ENCODE measurements at places on chromosomes 16 and 17.

DNA sequence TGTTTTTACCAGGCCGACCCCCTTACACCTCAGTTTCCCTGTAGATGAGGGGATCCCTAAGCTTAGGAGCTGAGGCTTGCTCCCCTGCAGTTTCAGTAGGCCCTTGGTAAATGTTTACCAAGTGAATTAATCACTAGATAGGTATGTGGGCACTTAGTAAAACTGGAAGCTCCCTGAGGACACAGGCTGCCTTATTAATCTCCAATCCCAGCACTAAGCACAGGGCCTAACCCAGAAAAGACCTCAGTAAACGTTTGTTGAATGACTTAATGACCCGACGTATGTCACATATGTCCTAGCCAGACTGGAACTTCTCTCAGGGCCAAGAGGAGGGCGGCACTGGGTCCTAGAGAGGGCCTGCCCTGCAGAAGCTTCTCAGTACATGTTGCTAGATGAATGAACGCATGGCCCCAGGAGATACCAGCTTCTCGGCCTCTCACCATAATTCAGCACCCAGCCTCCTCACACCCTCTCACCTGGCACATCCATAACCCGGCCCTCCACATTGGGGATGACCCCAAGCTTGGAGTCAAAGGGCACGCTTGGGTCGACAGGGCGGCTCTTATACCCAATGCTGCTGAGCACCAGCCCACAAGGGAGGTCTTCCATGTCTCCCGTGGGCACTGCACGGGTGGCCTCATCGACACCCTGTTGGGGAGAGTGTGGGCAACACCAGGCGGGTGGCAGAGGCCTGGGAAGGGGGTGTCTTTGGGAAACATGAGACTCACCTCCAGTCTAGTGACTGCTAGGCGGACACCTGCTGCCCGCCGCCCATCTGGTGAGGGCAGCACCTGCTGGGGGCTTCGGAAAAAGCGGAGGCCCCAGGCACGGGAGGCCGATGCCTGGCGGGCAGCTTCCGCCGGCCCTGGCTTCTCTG, 4.0 kb upstream of the GRIN2C start:
- DNase-seq = no peak

DNA sequence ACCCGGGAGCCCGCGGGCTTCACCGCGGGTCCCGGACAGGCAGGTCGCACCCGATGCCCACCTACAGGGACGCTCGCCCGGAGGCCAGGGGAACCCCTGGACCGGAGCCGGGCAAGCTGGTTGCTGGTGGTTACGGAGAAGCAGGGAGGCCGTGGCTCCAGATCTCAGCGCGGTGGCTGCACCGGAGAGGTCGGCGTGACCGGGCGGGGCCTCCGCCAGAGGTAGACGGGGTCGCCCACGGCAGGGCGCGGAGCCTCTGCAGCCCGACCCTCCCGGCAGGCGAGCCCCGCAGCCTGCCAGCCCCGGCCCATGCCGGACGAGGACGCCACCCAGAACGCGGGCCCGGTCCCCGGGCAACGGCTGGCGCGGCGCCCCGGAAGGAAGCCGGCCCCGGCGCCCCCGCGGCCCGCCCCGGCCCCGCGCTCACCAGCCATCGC, 341 bp downstream of the PCYT2 start:
- DNase-seq = no peak

DNA sequence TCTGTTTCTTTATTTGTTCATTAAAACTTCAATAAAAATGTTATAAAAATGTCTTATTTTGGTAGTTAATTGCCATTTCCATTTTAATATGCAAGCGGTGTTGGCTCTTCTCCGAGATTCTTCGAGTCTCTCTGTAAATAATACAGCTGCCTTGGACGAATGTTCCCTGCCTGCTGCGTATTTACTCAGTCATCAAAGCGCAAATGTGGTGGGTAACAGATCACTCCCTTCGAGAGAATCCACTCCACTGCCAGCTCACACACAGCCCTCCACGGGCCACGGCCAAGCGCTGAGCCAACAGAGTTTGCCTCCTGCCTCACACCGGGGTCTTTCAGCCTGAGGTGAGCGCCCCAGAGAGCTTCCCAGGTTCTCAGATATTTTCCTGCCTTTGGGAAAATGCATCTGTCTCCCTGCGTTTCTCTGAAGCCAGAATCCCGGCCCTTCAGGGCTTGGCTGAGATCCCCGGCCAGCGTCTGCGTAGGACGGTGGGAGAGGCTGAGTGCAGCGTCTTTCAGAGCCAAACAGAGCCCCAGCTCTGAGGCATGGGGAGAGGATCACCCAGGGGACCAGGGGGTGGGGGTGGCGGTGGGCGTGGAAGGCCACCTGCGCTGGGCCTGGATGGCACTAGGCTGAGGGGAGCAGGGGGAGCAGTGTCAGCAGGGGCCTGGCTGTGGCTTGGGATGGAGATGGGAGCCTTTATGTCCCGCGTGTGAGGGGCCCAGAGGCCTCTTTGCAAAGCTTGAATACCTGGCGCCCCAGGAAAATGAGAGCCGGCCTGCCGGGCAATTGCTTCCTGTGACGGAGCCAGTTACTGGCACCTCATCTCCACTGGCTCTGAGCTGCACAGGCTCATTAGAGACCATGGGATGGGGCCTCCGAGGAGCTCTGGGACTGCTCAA, 248.7 kb downstream of the RBFOX3 start:
- no peak for DNase-seq

DNA sequence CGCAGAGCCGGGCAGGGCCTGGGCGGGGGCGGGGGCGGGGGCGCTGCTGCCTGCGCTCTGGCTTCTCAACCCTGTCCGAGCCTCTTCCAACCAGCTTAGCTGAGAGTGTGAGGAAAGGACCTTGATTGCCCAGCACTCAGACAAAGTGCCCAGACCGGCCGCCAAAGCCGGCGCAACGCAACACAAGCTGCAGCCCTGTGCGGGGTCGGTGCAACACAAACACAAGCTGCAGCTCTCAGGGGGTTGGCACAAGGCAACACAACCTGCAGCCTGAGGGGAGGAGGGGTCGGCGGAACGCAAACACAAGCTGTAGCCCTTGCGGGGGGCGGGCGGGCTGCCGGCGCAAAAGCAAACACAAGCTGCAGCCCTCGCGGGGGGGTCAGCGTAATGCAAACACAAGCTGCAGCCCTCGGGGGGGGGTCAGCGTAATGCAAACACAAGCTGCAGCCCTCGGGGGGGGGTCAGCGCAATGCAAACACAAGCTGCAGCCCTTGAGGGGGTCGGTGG, 60.0 kb downstream of the KLHDC4 start:
- DNase-seq = no peak

DNA sequence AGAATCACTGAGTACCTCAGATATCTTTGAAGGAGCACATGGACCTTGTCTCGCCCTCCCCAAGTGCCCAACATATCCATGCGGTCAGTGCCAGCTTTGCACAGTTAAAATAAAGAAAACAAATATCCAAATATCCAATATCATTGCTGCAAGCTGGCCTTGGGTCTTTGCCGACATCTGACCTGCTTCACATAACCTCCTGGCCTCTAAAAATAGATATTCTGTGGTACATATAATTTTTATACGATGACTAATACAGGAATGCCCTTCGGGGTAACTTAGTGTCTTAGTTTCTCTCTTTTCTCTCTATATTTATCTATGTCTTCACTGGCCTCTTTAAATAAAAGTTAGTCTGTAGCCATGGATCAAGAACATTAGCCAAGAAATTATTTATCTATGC, 67.8 kb downstream of the MAF start:
- no peak for DNase-seq

- no peak for DNase-seq
These were observed 14.2 kb upstream of the CD300A start for GRCh38 chr17:74452033-74452840.

Data from AG09319 (cell line).